ENCODE measurements at places on chromosomes 6 and 20.
A peak's percentile ranks its signal among the peaks of the same experiment; 100 is the strongest.

GRCh38 chr6:112193535-112194051 lies 60.8 kb downstream of the LAMA4 start:
- no peak for DNase-seq

DNA sequence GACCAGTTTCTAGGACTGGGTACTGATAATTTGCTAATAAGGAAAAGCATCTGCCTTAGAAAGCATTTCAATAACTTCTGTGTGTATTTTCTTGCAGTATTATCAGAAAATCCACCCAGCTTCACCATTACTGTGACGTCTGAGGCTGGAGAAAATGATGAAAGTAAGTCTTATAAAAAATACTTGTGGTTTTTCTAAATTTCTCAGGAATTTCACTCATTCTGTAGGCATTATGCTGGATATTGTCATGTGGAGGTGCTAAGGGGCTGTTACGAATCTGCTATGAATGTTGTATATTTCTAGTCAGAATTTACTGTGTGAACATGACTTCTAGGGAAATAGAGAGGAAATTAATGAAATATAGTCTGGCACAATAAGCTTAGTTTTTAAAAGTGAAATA lies 8.9 kb downstream of the RWDD1 start:
- no peak for DNase-seq

GRCh38 chr6:107917451-107918375 lies 40.3 kb downstream of the SEC63 start:
- no peak for DNase-seq

- DNase-seq: no peak
These were observed 142.2 kb upstream of the AFDN start for GRCh38 chr6:167684276-167685104.

- peak; percentile 60 for DNase-seq
These were observed 674 bp downstream of the NRSN1 start for GRCh38 chr6:24126586-24127192.

DNA sequence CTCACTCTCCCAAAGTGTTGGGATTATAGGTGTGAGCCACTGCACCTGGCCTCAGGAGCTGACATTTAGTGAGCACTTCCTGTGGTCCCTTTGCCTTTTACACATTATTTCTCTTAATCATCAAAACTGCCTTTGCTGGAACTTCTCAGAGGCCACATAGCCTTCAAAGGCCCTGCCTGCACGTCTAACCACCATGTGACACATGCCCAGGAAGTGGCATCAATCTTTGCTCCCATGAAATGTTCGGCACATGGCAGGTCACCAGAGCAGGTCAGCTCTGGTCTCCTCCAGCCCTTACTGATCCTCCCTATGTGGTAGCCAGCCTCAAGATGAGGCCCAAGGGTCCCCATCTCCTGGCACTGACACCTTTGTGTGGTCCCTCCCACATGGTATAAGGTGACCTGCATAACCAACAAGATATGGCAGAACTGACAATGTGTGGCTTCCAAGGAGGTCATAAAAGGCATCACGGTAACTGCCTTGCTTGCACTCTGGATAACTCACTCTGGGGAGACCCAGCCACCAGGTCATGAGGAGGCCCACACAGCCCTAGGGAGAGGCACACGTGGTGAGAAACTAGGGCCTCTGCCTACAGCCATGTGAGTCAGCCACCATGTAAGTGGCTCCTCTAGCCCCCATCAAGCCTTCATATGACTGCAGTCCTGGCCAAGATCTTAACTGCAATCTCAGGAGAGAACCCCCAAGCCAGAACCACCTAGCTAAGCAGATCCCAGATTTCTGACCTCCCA lies 28.8 kb upstream of the HMGA1 start:
- DNase-seq: no peak

DNA sequence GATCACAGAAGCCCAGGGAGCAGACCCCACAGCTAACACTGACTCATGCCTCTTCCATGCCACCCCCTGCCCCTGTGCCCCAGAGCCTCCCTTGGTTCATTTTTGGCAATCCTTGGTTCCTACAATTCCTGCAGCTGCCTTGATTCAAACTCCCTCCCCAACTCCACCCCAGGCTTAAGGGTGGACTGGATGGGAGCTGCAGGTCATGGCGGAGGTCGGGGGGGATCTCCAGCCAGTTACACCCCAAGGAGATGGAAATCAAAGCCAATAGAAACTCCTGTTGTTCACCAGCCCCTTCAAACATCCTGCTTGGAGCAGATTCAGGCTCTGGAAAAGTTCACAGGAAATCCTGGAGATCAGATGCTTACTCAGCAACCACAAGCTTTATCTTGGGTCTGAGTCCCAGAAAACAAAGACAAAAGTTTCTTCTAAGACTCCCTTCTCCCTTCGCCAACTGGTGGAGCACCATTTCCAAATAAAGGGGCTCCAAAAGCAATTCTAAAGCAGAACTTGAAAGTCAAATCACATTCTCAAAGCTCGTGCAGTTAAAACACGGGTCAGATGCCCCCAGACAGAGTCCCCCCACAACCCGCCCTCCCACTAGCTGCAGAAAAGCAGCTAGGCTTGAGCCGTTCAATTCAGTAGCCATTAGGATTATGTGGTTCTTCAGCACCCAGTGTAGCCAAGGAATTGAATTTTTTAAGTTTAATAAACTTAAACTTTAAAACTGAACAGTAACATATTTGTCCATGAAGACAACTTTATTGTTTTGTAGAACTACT lies 149.5 kb downstream of the ANKRD60 start:
- no peak for DNase-seq

DNA sequence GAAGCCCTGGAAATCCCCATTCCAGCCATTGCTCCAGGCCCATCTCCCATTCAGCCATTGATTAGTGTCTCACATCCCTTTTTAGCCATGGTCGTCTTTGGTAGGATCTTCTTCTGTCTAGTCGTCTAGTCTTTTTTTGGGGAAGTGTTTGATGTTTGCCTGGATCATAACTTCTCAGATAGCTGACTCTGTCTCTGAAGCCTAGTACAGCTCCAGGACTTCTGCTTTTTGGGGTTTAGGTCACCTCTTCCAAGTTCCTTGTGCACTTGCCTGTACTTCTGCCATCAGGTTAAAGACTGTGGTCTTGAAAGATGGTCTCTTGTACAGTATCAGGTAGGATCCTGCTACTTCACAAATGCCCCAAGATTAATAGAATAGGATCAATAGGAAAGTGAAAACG lies 553.5 kb downstream of the PKHD1 start:
- DNase-seq: no peak

DNA sequence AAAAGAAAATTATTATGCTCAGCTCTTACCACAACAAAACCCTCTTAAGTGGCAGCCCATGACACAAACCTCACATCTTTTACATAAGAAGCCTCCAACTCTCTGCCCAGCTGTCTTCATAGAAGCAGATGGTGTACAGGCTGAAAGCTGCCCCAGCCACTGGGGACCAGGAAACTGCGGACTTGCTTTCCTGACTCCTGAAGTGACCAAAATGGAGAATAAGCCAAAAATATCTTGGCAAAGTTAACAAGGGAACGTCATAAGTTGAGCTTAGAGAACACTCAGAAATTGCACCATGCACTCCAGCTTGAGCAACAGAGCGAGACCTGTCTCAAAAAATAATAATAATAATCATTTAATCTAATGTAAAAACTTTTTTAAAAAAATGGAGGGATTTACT lies 160.3 kb upstream of the CDYL start:
- DNase-seq: no peak

GRCh38 chr6:9121549-9121948 lies 686.2 kb upstream of the SLC35B3 start:
- no peak for DNase-seq

DNA sequence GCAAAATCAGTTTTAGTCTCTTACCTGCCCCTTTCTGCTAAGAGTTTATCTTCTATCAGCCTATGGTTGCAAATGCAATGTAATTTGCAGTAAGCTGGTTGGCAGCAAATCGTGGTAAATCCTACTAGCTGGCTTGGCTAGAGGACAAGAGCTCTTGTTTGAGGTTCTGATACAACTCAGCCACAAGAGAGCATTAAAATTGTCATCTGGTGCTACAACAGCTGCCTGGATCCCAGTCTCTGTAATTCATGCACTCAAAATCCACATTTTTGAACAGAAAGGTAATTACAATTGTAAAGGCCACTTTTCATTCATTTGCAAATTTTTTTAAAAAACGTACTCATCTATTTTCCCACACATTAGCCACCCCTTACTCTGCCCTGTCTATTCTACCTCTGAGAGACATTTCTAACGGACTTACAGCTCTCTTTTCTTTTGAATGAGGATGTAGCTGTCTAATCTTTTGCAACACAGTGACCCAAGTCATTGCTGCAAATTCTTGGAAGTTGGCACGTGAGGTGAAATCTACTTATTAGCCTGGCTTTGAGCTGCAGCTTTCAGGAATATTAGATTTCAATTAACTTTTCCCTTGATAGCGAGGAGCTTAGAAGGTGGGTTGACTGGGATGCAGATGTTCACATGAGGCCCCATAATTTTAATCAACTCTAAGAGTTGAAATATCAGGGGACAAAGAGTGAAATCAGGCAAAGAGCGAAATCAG lies 54.0 kb upstream of the FAM184A start:
- DNase-seq: no peak

DNA sequence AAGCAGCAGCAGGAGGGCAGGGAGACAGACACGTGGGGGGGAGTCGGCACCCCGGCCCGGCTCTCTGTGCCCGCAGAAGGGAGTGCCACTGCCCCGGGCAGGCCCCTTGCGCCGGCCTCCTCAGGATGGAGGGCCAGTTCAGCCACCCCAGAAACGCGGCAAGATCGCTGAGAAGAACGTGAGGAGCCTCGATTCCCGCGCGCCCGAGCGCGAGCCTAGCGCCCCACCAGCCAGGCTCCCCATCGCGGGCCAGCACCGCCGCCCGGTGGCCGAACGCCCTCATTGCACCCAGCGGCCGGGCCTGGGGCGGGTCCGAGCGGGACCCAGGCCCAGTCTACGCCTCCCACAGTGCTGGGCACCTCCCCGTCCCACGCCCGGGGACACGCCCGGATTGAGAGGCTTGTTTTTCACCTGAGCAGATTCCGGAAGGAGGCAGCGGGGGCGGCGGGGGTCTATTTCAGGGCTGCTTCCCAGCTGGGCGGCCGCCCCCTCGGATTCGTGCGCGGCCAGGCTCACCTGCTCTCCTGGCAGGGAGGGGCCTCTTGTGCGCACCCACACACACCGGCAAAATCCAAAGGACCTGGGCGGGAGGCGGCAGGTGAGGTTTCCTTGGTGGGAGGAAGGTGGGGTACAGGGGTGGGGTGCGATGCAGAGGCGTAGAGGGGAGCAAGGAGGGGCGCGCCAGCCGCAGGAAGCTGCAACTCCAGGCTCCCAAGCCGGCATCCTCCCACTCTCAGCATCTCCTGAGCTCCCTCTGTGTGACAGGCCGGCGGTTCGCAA lies 9.0 kb upstream of the GRM4 start:
- DNase-seq: peak; percentile 76

DNA sequence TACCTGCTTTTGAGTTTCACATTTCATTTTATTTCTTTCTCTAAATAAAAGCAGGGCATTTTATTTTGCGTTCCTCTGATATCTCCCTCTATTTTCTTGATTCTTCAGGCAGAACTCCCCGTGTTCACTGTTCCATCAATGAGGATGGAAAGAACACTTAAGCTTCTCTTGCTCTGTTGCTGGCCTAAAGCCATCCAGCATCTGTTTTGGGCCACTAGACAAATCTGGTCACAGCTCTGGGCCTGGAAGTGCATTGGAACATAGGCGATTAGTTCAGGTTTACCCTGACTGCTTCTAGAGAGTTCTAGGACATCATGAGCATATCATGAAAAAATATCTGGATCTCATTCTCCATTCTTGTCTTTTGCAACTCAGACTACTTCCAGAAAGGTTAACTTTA lies 611.2 kb downstream of the UTRN start:
- no peak for DNase-seq

GRCh38 chr20:54228841-54229240 lies 21.0 kb downstream of the PFDN4 start:
- no peak for DNase-seq

- DNase-seq: peak; percentile 43
These were observed 201.0 kb upstream of the CEP162 start for GRCh38 chr6:84428300-84428907.

DNA sequence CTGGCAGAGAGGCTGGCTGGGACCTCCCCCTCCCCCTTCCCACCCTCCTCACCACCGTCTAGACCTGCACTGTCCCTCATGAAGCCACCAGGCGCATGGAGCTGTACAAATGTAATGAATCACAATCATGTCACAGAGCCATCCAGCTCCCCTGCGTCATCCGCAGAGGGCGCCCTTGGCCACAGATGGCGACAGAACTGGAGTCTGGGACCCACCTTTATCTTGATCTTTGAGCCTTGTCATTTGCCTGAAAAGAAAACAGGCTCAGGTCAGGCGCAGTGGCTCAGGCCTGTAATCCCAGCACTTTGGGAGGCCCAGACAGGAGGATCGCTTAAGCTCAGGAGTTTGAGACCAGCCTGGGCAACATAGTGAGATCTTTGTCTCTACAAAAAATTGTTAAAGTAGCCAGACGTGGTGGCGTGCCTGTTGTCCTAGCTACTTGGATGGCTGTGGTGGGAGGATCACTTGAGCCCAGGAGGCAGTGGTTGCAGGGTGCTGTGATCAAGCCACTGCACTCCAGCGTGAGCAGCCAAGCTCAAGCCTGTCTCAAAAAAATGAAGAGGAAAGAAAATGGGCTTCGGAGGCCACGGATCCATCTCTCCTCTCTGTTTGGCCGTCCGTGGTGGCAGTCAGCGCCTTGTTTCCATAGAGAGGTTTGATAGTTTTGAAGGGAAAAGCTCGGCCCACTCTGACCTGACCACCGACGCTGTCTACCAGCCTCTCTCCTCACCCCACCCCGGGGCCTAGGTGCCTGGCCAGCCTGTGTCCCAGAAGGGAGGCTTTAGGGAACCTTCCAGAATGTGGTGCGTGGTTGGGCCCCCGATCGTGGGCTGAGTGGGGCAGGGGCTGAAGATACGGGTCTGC lies 6.2 kb downstream of the COL9A3 start:
- DNase-seq: no peak

GRCh38 chr20:9838035-9838377 lies 870 bp downstream of the PAK5 start:
- no peak for DNase-seq

DNA sequence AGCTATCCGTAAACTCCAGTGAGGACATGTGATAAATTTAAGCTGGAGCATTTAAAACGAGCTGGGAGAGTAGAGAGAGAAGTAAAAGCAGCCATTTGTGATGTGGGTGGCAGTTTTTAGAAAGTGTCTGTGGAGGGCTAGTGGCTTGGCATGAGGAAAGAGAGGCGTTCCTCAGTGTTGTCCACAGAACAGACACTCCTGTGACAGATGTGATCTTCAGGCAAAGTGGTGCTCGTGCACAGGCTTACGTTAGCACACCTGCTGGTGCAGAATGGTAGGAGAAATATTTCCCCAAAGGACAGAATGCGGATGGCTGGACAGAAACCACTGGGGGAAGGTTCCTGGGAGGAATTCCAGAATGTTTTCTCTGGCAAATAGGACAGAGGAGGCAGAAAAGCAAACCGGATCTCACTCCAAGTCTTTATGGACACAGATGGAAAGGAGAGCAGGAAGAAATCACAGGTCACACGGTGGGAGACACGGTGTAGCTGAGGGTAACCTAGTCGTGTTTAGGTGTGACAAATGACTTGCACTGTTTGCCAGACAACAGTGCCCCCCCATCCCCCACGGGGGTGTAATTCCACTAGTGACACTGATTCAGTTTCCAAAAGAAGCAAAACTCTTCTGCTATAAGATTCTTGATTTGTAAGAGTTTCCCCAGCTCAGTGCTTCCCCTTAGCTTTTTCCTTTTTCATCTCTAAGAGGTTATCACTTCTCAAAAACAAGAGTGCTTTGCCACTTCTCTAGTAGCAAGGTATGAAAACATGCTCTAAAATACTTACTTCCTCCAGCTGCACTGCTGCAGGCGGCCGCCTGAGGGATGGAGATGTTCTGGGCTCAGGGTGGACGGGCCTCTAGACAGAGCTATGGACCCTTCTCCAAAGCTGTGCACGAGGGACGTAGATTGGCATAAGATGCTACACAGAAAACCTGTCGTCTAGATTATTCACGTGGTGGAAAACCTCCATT lies 293.2 kb downstream of the QKI start:
- no peak for DNase-seq

All from progenitor cell of endocrine pancreas (in vitro differentiated cells).